ENCODE measurements at places on chromosomes 1 and 21.

DNA sequence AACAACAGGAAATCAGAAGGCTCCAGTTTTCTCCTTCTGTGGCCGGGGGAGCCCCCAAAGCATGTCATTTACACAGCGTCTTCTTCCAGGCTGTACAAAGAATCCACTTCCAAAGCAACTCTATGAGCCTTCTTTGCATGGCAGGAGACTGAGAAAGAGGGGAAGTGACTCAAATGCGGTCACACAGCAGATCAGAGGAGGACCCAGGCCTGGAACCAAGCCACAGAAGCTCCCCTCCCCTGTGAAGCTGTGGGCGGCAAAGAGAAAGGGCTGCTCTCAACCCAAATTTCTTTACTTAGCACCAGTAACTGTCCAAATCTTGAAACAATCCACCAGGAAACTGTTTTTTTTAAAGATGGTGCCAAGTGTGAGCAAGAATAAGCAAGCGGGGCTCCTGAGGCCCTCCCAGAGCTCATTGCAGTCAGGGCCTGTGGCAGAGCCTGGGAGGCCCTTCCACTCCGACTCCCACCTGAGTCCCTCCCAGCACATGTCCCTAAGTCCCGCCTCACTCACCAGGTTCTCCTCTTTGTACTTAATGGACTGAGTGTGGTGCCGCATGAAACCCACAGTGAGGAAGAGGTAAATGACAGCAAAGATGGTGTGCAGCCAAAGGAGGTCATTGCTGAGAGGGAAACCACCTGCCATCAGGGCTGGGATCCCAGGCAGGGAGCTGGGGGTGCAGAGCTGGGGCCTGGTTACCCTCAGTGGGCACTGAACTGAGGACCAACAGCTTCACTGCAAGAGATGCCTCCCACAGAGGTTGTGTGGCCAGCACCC lies 15.9 kb downstream of the TMEM63A start:
- DNase-seq: no peak

GRCh38 chr1:9500756-9501754 lies 38.2 kb upstream of the SLC25A33 start:
- no peak for DNase-seq

GRCh38 chr1:19733615-19734014 lies 66.1 kb downstream of the TMCO4 start:
- no peak for DNase-seq

- no peak for DNase-seq
Measured at GRCh38 chr1:10495475-10495817, 20.7 kb downstream of the PEX14 start.

GRCh38 chr1:87902830-87903229 lies 574.1 kb downstream of the LMO4 start:
- no peak for DNase-seq

GRCh38 chr1:47209725-47210325 lies 20.0 kb upstream of the PDZK1IP1 start:
- DNase-seq: no peak

DNA sequence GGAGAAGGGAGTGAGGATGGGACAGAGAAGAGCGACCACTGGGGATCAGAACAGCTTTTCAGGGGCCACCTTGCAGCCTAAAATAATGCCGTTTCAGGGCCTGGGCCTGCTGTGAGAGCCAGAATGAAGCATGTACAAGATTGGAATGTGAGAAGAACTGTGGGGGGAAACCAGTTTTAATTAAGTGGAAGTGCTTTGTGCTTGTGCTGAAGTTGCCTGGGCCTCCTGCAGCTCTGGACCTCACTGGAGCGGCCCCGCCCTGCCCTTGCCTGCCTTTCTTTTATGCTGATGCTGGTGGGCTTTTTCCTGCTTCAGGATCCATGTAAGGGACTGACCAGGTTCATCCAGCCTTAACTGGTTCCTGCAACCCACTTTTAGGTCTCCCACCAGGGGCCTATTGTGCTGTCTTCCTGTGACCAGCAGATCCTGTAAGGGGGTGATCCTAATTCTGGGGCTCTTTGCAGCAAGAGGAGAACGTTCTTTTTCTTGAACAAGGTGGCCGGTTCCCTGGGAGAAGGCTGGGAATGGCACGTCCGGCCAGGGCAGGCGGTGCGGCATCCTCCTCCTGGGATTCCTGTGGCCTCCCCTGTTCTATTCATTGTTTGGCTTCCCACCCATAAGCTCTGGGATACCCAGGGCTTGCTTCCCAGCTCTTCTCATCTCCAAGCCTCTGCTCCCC lies 3.2 kb downstream of the C1orf226 start:
- DNase-seq: no peak

GRCh38 chr1:181135815-181136737 lies 47.6 kb downstream of the IER5 start:
- DNase-seq: no peak

DNA sequence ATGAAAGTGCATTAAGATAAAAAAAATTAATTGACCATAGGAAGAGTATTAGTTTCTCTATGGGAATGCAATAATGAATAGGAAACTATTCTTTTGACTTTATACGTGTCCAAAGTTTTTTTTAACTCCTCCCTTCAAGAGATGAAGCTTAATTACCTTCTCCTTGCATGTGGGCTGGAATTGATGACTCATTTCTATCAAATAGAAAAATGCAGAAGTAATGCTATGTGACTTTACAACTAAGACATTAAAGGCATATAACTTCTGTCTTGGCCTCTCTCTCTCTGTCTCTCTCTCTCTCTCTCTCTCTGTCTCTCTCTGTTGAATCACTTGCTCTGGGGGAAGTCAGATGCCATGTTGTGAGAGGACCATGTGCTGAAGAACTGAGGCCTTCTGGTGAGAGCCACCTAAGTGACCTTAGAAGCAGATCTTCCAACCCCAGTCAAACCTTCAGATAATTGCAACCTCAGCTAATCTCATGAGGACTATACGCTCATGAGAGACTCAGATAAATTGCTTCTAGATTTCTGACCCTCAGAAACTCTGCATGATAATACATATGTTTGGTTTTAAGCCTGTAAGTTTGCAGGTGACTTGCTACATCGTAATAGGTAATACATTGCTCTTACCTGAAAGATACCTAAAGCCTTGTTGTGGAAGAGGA lies 414.2 kb downstream of the KCNT2 start:
- no peak for DNase-seq

- DNase-seq: no peak
Measured at GRCh38 chr1:222896630-222897526, 82.0 kb downstream of the DISP1 start.

DNA sequence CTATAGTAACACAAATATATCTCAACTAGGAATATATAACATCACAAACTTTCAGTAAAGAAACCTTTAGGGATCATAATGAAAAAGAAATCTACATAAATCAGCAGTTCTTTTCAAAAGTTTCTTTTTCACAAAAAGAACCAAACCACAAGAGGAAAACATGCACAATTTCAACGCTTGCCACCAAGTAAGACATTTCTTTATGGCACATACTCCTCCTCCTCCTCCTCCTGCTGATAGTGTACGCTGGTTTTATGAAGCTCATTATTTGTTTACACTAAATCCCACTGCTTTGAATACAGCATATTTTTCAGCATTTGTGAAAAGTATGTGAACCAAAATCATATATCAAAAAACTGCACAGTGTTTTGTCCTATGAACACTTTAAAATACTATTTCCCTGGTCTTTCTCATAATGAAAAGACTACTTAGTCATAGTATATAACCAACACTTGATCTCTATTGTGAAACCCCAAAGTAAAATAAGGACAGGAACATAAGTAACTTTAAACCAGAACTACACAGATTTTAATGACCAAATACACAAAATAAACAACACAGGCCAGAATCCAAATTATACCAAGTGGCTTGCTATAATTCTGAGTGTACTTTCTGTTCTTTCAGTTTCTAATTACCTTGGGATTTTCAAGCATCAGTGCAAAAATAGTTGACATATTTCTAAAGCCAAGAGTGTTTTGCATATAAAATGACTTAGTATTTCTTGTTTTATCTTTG lies 184.2 kb downstream of the EIF4G3 start:
- no peak for DNase-seq

- DNase-seq: peak; percentile 51
Measured at GRCh38 chr1:24351247-24351646, 32.1 kb downstream of the GRHL3 start.

GRCh38 chr1:6391951-6392808 lies 1.4 kb downstream of the ACOT7 start:
- DNase-seq: no peak

DNA sequence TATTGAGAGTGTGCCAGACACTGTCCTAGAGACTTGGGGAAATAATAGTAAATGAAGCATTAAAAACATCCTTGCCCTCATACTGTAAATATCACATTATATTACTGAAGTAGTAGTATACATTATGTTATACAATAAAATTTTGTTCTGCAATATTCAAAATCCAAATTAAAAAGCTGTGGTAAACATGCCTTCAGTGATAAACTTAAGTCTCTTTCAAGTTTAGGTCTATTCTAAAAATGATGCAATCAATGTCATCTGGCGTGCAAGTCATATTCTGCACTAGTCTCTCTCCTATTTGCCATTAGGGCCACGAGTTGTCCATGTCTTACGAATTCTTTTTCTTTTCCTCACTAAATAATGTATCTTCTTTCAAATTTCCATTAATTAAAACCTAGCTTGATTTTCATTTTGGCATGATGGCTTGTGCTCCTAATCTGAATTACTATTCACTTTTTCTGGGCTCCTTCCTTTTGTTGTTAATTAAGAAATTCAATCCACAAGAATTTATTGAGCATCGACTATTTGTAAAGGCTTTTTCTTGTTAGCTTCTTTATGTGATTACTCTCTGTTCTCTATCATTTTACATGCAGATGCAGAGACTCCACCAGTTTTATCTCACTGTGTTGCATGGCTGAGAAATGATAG lies 130.7 kb downstream of the COQ8A start:
- DNase-seq: no peak

DNA sequence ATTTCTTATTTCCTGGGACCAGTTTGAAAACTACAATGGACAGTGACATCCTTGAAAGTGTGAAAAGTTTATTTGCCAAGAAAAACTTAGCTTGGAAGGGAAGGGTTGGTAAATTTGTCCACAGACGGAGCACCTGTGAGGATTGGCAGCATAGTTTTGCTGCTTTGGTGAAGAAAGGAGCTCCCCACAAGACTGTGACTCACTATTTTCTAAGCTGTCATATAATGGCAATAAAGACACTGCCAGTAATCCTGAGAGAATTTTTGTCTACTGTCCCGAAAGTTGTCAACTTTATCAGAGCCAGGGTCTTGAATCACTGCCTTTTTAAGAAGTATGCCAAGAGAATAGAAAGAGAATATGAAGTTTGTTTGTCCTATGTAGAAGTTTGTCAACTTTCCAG lies 230.8 kb downstream of the NEGR1 start:
- no peak for DNase-seq

- DNase-seq: no peak
Measured at GRCh38 chr1:87872189-87872588, 543.5 kb downstream of the LMO4 start.

GRCh38 chr21:33064623-33065390 lies 5.1 kb upstream of the OLIG1 start:
- DNase-seq: no peak

DNA sequence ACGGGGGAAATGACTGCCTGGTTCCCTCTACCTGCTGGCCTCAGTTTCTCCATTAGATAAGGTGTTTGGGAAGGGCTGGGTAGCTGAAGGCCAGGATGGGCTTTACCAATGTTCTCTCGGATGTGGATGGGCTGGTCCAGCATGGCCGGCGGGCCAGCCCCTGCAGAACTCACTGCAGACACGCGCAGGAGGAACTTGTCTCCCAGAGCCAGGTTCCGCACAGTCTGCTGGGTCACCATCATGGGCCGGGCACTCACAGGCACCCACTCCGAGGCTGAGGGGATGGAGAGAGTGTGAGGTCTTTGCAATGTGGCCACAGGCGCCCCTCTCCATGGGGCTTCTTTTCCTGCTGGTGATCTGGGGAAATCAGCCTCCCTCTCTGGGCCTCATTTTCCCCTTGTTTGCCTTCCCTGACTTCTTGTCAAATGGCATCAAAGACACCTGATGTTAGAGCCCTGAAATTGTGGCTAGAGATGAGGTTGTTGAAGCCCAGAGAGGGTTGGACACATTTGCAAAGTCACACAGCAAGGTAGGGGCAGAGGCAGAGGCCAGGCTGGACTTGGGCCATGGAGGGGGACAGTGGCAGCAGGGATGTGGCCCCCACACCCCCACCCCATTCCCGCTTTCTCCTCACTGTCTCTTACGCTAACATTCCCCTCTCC lies 1.2 kb downstream of the MYBPH start:
- DNase-seq: no peak

DNA sequence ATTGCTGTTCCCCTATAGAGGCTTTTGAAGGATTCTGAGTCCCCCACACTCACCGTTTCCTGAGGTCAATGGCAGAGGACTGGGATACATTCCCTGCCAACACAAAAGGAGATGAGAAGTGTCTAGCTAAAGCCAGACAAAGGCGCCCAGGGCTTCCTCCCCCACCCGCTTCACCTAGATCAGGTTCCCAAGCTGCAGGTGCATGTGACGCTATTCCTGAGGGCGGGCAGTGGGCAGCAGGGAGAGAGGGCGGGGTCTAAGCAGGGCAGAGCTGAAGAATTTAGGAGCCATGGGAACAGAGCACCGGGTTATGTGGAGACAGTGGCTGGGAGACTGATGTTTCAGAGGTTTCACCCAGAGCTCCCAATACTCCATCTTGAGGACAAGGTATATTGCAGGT lies 6.0 kb upstream of the ARHGEF2 start:
- no peak for DNase-seq

DNA sequence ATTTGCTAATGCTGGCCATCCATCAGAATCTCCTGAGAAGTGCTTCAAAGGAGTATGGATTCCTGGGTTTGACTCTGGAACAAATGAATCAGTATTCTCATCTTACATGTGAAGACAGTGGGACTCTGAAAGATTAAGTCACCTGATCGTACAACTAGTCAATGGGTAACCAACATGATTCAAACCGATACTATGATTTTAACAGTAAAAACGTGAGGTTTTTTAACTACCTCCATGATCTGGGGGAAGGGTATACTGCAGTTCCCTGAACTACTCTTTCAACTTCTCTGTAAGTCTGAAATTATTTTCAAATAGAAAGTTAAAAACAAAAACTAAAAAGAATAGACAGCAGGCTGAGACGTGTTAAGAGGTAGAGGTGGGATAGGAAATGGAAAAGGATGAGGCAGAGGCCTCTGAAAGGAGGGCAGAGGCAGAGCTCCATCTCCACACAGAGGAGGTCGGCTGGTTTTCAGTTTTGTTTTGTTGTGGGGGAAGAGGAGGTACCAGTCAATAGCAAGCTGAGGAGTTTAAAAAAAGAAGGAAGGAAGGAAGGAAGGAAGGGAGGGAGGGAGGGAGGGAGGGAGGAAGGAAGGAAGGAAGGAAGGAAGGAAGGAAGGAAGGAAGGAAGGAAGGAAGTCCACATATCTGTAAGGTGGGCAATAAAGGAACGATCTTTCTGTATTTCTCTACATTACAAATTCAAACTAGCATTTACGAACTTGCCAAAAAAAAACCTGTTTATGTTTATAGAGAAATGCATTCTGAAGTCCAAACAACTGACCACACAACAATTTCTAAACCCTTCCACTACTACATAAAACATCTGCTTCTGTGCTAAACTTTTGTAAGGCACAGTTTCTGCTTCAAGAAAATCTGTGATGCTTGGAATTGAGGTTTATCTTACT lies 213.1 kb downstream of the RERE start:
- peak; percentile 26 for DNase-seq

- no peak for DNase-seq
Measured at GRCh38 chr1:245356891-245357585, 202.3 kb downstream of the KIF26B start.
